ENCODE measurements at places on chromosomes 1 and 21. TPM values are rescaled to one million over a fixed set of nuclear protein-coding genes. Genes with fewer than 3 reads are reported as not detected.

GRCh38 chr1:83810144-83810543 is 188.8 kb downstream of the TTLL7 start:
- no peak for DNase-seq

DNA sequence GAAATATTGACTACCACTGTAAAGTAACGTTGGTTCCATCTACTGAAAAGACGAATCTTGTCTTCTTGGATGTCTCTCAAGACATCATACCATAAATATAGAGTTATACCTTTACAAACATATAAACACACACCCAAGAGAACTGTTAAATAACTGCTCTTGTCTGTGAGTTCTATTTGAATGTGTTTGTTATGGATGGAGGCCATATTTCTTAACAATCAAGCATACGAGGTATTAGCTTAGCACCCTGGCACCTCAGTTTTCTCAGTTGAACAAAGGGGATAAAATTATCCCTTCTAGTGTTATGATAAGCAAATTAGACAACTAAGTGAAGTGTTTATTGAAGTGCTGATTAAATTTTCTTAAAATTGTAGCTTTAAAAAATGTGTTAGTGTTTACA is 336.6 kb upstream of the ZRANB2 start:
- no peak for DNase-seq

DNA sequence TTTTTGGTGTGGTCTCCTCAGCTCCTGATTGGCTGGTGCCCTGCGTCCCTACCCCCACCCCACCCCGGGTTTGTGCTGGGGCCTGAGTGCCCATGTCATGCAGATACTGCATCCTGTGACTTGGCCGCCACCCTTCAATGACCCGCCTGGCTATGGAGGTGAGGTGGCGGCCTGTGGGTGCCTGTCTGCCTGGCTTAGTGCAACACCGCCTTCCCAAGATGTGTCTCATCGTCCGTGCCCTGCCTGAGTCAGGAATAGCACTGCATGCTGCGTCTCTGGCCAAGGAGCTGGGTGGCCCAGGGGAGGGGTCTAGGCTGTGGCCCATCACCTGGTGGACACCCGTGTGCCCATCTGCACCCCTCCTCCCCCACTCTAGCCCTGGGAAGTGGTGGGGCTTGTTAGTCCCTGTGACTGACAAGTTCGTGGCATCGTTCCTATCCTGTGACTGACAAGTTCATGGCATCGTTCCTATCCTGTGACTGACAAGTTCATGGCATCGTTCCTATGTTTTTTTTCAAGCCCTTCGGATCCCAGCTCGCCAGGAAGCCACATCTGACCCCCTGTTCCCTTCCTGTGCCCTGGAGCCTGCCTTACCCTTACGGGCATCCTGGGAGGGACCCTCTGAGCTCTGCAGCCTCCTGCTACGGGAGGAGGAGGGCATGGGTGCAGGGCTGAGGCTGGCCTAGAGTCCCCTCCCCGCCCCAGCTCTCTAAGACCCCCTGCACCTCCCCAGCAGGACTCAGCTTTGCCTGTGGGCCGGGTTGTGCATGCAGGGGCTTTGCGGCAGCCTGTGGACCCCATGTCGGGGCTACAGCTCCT is 7.5 kb downstream of the SLX9 start:
- peak; percentile 44 for DNase-seq

DNA sequence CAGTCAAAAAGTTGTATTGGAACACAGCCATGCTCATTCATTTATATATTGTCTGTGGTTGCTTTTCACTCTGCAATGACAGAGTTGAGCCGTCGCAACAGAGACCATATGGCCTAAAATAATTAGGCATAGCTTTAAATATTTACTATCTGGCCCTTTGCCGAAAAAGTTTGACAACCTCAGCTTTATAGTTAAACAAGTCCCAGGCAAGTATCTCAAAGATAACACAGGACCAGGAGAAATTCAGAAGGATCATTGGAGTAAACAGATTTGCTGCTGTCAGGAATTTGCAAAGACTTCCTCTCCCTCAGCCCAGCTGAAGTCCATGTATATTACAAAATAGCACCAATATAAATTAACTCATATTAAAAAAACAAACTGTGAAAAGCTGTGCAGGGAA is 34.4 kb downstream of the NID1 start:
- no peak for DNase-seq

GRCh38 chr1:205536759-205537361 is 32.4 kb downstream of the CDK18 start:
- DNase-seq, result peak; percentile 71

DNA sequence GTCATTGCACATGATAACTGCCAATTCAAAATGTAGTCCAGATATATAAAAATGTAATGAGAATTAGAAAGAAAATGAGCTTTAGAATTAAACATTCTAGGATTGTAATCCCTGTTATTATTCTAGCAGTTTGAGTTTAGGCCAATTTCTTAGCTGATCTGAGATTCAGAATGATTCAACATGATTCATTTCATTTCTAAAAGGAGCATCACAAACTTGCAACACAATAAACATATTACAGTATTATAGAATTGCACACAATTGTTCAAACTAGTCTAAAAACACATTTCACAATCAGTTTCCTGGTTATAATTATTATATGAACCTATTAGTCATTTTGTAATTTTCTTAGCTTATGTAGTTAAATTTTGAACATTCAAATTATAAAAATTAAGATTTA is 43.3 kb upstream of the TSHB start:
- DNase-seq, result no peak

DNA sequence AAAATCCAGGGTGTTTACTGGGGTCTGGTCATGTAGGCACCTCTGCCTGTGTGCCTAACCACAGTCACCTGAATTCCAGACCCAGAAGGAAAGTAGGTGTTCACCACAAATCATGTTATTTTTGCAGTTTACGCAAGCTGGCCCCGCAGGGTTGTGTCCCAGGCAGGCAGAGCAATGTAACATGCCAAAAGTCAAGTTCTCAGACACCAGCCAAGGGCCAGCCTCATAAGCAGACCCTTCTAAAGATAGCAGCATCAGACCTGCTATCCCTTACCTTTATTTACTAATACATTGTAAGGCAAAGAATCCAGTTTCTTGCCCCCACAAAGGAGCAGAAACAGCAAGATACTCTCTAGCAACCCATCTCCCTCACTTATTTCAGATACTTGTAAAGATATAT is 83.0 kb downstream of the GPR161 start:
- no peak for DNase-seq

DNA sequence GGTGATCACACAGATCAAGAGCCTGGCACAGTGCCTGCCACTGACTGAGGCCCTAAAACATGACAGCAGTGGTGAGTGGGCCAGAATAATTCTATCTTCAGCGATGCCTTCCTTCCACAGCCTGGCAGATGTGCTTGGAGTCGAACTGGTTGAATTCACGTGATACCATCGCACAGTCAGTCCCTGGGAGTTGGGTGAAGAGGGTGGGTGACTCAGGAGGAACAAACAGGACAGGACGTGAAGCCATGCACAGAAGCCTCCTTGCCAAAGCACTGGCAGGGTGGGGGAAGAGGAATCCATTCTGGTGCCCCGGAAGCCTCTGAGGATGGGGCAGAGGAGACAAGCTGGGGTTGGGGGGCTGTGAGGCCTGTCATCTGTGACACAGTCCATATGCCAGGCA is 80.3 kb upstream of the WNT4 start:
- DNase-seq, result no peak

DNA sequence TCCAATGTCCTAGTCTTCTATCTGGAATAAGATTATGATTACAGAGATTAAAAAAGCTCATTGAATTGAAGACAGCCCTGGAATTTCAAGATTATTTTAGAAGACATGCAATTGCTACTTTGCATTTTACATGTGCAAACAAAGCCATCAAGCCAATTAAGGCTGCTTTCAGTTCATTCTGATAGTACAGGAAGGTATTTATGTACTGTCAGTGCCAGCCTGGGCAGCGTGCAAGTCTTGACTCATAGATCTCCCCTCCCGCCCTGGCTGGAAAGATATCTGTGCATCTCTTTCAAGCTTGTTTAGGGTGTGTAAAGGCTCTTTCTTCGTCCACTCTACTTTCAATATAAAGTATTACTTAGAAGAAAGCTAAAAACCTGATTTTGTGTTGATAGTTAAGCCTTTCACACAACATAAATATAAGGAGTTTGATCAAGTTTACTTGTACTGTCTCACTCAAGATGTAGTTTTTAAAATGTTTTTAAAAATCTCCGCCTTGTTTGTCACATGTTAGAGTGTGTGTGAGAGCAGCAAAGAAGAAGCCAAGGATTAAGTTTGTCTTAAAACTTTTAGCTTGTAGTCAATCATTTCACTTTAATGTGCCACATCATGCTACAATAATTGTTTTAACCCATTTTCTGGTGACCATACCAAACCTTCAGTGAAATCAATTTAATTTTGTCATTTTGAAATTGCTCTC is 13.6 kb upstream of the LYPLAL1 start:
- no peak for DNase-seq

DNA sequence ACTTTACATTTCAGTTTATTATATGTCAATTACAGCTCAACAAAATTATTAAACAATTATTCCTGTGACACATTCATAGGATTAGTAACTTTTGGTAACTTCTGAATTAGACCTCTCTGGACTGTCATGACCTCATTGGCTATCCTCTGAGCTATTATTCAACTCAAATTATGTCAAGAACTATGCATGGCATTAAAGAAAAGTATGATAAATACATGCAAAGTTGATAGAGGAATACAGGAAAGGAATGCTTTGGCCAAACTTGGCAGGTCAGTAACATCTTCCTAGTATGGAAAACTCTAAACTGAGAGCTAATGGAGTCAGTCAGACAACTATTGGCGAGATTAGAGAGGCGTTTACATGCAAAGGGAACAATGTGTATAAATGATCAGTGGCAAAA is 158.4 kb downstream of the DUSP10 start:
- DNase-seq, result no peak

GRCh38 chr1:25447547-25447946 is 16.9 kb downstream of the MACO1 start:
- DNase-seq, result no peak

DNA sequence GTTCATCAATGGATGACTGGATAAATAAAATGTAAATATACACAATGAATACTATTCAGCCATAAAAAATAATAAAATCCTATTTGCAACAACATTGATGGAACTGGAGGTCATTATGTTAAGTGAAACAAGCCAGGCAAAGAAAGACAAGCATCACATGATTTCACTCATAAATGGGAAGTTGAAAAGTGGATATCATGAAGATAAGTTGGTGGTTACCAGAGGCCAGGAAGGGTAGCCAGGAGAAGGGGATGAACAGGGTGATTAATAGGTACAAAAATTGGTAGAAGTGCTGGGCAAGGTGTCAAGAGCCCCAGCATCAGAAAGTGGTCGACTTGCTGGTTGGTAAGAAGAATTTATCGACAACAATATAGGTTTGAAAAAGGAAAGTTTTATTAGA is 1.3 kb upstream of the PARK7 start:
- no peak for DNase-seq

GRCh38 chr1:43843684-43844083 is 89.9 kb upstream of the ARTN start:
- no peak for DNase-seq

- DNase-seq, result no peak
Measured at GRCh38 chr21:39533545-39534380, 79.0 kb upstream of the B3GALT5 start.

- DNase-seq, result no peak
Measured at GRCh38 chr1:182066934-182067333, 5.4 kb upstream of the ZNF648 start.

- DNase-seq, result no peak
Measured at GRCh38 chr1:107835151-107835670, 129.8 kb downstream of the VAV3 start.

- no peak for DNase-seq
Measured at GRCh38 chr1:207579436-207579799, 65.5 kb upstream of the CR1L start.

GRCh38 chr1:204463125-204464060 is 31.2 kb downstream of the PIK3C2B start:
- no peak for DNase-seq

DNA sequence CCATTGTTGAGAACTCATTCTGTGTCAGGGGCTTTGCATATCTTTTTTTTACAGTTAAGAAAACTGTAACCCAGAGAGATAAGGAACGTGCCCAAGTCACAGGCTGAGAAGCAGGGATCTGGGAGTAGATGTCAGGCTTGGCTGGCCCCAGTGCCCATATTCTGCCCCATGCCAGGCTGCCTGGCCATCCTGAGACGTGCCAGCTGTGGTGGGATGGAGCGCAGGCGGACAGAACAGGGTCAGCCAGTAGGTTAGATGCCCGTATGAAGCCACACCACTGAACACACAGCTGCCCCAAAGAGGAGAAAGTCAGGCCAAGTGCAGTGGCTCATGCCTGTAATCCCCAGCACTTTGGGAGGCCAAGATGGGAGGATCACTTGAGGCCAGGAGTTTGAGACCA is 55.9 kb downstream of the SLC66A1 start:
- DNase-seq, result no peak

DNA sequence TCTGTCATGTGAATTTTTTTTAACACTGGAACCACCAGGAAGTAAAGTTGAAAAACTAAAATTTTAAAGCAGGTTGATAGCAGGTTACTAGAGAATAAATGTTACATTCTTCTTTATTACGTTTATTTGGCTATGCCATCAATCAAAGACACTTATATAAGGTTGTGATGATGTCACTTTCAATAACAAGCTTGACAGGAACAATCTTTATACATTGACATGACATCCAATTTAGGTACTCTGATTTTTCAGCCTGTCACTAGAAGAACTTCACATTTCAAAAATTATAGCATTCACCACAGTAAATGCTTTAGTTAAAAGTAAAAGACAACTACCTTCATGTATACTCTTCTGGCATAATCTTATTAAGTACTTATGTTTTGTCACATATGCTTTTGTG is 696.8 kb upstream of the NCAM2 start:
- DNase-seq, result no peak

DNA sequence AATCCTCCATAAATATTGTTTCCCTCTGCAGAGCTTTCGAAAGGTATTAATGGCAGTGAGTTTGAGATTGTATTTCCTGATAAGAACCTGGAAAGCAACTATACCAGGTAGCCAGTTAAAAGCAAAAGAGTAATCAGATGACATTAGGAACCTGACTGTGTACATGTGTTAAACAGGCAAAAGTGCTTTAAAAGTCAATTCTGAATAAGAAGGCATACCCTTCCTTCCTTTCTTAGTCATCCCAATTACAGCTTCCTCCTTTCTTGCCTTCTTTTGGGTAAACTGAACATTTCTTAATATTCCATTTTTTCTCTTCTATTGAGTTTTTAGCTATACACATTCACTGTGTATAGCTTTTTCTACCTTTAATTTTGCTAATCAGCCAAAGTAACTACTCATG is 144.7 kb downstream of the ZNF281 start:
- DNase-seq, result no peak

DENND2D gene
- total RNA-seq, result 12.3 TPM

YTHDF2 gene
- total RNA-seq, result 46.5 TPM

All from aorta (tissue), 5 donors.